Activated CD8-positive, alpha-beta T cell treated with anti-CD3 and anti-CD28 coated beads, Interleukin-2, amount 10 ng/mL, durations not matched to agents 7 days and 5 days (primary cell): ENCODE measurements at places on chromosomes 12 and 14.
A peak's percentile ranks its signal among the peaks of the same experiment; 100 is the strongest.

GRCh38 chr12:131635491-131636122, 75.3 kb upstream of the SFSWAP start:
- no peak for DNase-seq

GRCh38 chr12:88361493-88361892, 218.8 kb downstream of the KITLG start:
- DNase-seq = no peak

DNA sequence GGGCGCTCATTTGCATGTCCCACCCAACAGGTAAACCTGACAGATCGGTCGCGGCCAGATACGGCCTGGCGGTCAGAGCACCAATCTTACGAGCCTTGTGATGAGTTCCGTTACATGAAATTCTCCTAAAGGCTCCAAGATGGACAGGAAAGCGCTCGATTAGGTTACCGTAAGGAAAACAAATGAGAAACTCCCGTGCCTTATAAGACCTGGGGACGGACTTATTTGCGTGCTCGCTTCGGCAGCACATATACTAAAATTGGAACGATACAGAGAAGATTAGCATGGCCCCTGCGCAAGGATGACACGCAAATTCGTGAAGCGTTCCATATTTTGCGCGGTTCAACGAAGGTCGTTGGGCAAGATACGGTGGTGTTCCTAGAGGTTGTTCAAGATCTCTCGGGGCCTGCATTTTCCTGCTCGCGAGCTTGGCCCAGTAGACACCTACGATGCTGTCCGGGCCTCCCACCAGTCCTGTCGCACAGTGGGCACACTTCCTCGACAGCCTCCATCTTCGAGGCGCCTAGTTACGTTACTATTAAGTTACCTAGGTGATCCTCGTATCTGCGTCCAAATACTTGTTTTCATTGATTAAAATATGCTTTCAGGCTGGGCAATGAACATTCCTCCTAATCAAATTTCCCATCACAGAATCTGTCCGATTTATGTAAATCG, at the start of gene RNU6-7:
RNU6-7 (plus strand) TSS at position 230 of the 675 bp plus-strand sequence.
- peak; percentile 42 for DNase-seq

DNA sequence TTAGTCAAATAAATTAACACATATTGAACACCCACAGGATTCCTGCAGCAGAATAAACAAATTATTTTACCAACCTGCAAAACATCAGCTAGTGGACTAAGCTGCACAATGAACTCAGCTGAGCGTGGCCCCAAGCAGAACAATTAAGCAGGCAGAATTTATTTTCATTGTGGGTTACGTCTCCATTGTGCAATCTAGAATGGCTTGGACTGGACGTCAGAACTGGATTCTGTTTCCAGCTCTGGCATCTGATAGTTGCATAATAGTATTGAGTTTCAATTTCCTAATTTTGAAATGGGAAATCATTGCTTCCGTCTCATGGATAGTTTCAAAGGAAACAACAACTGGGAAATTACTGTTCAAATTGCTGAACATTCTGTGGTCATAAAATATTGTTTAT, 35.5 kb upstream of the RERG start:
- DNase-seq = no peak

DNA sequence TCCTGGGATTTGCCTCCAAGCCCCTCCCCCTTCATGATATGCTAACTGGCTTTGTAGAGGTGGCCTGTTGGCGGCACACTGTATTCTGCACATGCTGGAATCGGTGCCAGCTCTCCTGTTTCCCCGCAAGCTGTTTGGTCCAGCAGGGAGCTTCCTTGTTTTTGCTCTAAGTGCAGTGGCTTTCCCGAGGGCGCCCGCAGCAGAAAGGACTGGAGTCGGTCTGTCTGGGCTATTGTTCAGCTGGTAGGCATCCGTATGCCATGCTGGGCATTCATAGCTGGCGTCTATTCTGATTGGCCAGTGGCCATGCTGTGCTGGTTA, 88.9 kb upstream of the MED13L start:
- no peak for DNase-seq

DNA sequence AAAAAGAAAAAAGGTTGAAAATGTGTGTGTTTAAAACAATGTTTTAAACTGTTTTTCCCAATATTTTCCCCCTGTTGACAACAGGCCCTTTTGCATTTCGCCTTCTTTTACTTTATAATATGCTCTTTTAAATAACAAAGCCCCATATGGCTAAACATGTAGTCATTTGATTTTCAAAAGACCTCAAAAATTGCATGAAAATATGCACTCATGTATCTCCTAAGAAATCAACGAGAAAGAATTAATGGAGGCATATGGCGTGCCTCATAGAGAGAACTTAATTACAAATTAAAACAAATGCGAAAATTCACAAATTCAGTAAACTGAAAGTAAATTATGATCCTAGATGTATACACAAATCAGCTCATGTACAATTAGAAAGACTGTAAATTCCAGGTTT, 202.6 kb upstream of the FOXN3 start:
- DNase-seq = no peak

- no peak for DNase-seq
These were observed 32.7 kb downstream of the PARP2 start for GRCh38 chr14:20376071-20376588.

- no peak for DNase-seq
These were observed 549.7 kb upstream of the TMEM132C start for GRCh38 chr12:127717278-127717677.
